ENCODE measurements at places on chromosomes 4 and X.
A peak's percentile ranks its signal among the peaks of the same experiment; 100 is the strongest.

DNA sequence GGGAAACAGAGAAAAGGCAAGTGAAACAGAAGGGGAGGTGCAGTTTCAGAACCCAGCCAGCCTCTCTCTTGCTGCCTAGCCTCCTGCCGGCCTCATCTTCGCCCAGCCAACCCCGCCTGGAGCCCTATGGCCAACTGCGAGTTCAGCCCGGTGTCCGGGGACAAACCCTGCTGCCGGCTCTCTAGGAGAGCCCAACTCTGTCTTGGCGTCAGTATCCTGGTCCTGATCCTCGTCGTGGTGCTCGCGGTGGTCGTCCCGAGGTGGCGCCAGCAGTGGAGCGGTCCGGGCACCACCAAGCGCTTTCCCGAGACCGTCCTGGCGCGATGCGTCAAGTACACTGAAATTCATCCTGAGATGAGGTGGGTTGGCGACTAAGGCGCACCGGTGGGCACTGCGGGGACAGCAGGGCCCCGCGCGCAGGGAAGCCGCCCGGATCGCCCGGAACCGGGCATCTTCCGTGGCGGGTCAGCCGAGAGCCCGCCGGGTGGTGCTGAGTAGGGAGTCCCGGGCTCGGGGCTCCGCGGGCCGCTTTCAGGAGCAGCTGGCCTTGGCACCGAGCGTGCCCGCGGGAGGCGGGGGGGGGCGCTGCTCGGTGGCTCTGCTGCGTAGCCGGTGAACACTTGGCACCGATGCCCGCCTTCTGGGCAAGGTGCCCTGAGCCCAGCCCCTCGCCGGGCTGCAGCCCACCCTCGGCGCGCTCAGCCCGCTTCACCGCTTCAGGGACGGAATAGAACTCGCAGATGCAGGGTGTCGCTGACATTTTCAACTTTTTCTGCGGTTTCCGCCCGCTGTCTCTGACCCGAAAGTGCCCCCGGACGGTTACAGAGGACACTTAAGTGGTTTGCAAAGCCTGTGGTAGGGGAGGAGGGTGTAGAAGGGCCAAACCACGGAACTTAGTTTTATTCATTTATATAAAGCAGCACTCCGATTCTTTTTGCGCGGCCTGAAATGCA lies at the start of gene CD38:
Gene CD38 (plus strand): TSS at position 40 of the 953 bp plus-strand sequence. CDS start 87 bp downstream, at position 127.
- peak; percentile 42 for DNase-seq

DNA sequence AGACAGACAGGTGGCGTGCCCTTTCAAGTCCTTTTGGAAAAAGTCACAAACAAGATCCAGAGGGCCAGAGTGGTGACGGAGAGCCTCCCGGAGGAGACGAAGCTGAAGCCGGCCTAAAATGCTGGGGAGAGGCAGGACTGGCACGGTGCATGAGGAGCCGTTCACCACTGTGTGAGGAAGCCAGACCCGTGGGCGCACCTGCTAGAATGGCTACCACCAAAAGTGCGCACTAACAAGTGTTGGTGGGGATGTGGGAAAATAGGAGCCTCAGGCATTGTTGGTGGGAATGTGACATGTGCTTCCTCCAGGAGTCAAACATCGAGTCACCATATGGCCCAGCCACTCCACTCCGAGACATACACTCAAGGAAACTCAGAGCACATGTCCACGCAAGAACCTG lies 67.4 kb upstream of the HELT start:
- DNase-seq, result no peak

DNA sequence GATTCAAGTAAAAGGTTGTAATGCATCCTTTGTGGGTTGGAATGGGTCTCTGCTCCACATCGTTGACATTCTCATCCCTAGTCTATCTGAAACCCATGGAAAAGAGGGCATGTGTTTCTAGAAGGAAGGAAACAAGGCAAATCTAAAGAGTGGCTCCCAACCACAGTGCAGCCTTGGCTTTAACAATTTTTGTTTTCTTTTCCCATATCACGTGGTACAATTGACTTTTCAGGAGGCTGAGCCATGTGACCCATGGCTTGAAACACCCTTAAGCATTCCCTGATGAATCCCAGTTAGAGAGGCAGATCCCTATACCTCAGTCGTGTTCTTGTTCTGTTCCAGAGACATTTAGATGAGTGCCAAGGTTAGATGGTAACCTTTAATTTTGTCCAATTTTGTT lies 12.8 kb downstream of the DCUN1D4 start:
- no peak for DNase-seq

GRCh38 chr4:53744446-53745160 lies 153.3 kb upstream of the LNX1 start:
- no peak for DNase-seq

DNA sequence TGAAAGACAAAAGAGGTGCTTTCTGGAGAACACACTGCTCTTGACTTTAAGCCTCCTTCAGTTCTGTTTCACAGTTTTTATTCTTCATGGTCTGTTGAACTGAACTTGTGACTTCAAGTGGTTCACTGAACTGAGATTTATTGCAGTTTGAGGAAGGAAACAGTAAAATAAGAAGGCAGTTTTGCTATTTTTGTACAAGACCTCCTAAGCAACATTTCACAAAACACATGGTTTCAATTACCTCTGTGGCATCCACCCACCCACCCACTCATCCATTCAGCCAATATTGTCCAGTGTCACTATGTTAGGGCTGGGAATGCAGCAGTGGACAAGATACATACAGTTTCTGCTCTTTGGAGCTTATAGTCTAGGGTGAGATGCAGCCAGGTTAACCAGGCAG lies 131.3 kb downstream of the IL1RAPL2 start:
- DNase-seq, result no peak

DNA sequence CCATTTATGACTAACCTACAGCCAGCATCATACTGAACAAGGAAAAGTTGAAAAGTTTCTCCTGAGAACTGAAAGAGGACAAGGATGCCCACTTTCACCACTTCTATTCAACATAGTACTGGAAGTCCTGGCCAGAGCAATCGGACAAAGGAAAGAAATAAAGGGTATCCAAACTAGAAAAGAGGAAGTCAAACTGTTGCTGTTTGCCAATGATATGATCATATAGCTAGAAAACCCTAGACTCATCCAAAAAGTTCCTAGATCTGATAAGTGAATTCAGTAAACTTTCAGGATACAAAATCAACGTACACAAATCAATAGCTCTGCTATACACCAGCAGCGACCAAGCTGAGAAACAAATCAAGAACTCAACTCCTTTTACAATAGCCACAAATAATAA lies 64.5 kb downstream of the CENPC start:
- DNase-seq, result no peak

- peak; percentile 7 for DNase-seq
Measured at GRCh38 chr4:8157496-8157895, 1.1 kb downstream of the ABLIM2 start.

DNA sequence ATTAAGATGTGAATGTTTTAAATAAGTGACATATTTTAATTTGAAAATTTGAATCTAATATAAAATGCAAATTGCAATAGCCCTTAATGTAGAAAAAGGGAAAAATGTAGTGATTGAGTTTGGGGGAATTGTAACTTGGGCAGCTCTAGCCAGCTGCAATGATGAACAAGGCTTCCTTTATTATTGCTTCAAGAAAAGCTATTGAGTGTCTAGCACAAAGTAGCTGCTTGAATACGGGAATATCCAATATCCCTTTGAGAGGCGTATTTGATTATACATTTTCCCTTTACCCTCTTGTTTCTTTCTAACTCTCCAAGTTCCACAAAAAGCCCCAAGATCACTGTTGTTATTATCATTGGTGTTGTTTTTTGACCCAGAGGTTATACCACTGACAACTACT lies 21.8 kb downstream of the IL1RAPL1 start:
- DNase-seq, result no peak

GRCh38 chrX:132819711-132820264 lies 138.6 kb downstream of the HS6ST2 start:
- DNase-seq, result no peak

GRCh38 chrX:24169211-24169610 lies 19.7 kb downstream of the ZFX start:
- DNase-seq, result no peak

- no peak for DNase-seq
Measured at GRCh38 chr4:21452931-21453330, 495.6 kb downstream of the KCNIP4 start.

GRCh38 chr4:123593655-123594054 lies 197.1 kb downstream of the SPRY1 start:
- DNase-seq, result no peak

DNA sequence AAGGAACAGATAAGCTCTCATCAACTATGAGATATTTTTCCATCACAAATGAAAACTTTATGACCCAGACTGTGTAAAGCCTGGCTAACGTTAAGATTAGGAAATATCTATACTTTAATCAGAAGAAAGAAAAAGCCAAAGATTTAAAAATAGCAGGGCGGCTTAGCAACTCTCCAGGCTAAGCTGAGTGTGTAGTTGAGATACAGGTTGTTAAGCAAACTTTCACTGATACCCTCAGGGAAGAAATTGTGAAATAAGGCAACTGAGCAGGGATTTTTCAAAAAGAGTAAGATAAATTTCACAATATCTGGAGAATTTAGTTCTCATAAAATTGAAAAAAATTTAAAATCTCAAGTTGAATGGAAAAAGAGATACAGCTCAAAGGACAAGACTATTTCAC lies 382.0 kb downstream of the RAPGEF2 start:
- DNase-seq, result no peak

DNA sequence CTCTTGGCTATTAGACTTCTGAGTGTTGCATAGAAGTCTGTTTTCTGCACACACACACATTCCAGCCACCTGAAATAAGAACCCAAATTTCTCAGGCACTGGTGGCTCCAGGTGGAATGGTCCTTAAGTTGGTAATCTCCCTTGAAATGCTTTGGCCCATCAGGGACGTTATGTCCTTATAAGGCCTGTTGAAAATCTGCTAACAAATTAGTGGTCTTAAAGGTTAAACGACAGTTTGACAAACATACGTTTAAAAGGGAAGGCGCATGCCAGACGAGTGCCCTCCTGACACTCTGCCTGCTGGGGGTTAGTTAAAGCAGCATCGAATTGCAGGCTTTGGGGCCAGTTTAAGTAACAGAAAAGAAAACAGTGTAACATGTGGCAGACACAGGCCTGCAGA lies 125.0 kb downstream of the TBX22 start:
- DNase-seq, result no peak

GRCh38 chrX:7184816-7185215 lies 36.9 kb upstream of the PUDP start:
- DNase-seq, result no peak

DNA sequence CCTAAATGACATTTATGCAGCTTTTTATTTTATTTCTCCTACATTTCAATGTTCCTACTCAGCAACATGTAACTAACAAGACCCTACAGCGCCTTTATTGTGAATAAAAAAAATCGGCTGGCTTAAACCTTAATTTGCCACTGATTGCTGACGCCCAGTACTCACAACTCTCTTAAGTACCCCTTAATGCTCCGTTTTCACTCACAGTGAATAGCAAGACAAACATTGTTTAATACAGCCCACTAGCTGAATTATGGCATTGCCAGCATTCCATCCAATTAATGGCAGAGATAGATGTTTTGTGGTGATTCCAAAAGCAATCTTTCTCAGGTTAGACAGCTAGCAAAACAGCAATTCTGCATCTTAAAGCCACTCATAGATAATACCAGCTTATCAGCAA lies 61.1 kb downstream of the PPARGC1A start:
- no peak for DNase-seq

DNA sequence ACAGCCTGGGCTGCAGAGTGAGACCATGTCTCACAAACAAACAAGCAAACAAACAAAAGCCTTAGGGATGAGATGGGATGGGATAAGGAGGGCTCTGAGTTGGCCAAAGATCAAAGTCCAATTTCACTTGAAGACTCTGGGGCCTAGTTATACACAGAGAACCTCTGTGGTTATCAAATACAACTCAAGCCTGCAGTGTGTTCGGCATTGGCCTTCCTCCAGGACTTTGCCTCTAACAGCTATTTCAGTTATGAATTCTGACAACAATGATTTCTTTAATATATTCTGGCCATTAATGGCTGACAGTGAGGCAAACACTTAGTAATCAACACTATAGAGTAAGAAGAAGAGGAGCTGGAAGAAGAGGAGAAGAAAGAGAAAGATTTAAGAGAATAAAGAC lies 171.1 kb downstream of the PDGFRA start:
- no peak for DNase-seq

GRCh38 chrX:71997320-71997719 lies 86.7 kb downstream of the NHSL2 start:
- no peak for DNase-seq

GRCh38 chrX:153526042-153526441 lies 8.6 kb downstream of the ATP2B3 start:
- DNase-seq, result no peak
